ENCODE measurements at places on chromosomes 1 and 21. TPM values are rescaled to one million over a fixed set of nuclear protein-coding genes. Genes with fewer than 3 reads are reported as not detected.
A peak's percentile ranks its signal among the peaks of the same experiment; 100 is the strongest.

DNA sequence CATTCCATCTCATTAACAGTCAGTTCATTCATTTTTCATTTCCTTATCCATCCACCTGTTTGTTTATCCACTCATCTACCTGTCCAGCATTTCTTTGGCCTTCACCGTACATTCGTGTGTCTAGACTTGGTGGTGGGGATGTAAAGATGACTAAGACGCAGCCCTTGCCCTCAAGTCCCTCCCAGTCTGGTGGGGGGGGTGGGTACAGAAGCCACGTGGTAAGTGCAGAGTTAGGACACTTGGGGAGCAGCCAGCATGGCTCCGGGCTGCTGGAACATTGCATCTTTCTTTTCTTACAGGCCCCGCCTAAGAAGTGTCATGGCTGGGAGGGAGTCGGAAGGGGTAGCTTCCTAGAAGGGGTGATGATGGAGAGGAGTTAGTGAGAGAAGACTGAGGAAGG, 17.2 kb downstream of the KIF26B start:
- DNase-seq: no peak
- H3K4me1 ChIP-seq: no peaks in the 10 kb centered on the region
- no peaks in the 10 kb centered on the region for H3K27me3 ChIP-seq
- no peak overlapping the region for H3K27ac ChIP-seq

The GPX7 gene
- 3.1 TPM for total RNA-seq

DNA sequence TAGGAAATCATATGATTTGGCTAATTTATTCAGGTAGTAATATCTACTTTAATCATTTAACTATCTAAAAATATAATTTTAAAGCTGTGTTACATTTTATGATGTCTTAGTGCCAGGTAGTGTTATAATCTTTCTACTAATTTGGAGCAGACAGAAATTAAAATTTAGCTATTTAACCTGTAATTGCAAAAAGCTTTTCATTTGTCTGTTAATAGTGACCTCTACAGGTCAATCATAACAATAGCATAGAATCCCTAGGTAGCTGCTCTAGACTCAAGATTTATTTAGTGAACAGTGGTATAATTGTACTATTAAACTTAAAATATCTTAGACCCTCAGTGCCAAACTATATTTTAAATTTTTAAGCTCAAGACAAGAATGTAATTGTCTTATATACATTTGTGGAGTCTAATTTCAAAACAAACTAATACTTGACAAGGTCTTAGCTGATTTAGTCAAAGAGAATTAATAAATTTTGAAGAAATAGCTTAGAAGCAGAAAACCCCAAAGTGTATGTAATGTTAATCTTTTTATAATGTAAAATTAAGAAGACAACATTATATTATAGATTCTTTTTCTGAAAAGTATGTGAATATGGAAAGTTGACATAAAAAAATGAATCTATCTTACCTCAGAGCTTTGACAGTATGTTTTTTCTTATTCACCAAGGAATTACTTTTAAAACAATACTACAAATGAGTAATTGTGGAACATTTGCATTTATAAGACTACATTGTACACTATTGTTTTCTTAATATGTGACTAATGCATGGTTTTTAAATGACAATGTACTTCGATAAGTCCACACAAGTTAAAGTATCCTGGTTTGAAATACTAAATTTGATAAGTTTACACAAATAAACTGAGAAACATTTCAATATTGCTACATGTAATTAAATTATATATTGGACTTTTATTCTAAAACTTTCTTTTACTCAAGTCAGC, 64.1 kb upstream of the RNPC3 start:
- no peaks in the 10 kb centered on the region for H3K4me1 ChIP-seq
- H3K36me3 ChIP-seq: no peaks in the 10 kb centered on the region
- DNase-seq: peak; percentile 16
- H3K27ac ChIP-seq: no peak overlapping the region
- H3K27me3 ChIP-seq: no peaks in the 10 kb centered on the region
- no peak overlapping the region for H3K4me3 ChIP-seq

GRCh38 chr21:16550917-16551741, 821.3 kb downstream of the USP25 start:
- H3K27me3 ChIP-seq: no peaks in the 10 kb centered on the region
- H3K4me1 ChIP-seq: peaks cover 2% of the 10 kb centered on the region
- H3K4me3 ChIP-seq: no peak overlapping the region
- H3K27ac ChIP-seq: no peak overlapping the region
- no peaks in the 10 kb centered on the region for H3K36me3 ChIP-seq
- DNase-seq: no peak

GRCh38 chr1:38015978-38016725, 3.6 kb downstream of the UTP11 start:
- H3K27me3 ChIP-seq: no peaks in the 10 kb centered on the region
- H3K36me3 ChIP-seq: peaks cover 21% of the 10 kb centered on the region
- DNase-seq: peak; percentile 35

The CPT2 gene
- total RNA-seq: 14.2 TPM

- H3K36me3 ChIP-seq: peaks cover 53% of the 10 kb centered on the region
- H3K4me1 ChIP-seq: no peaks in the 10 kb centered on the region
- H3K27ac ChIP-seq: no peak overlapping the region
Observed at GRCh38 chr21:46362946-46363345, 39.0 kb downstream of the PCNT start.

The KCNK1 gene
- total RNA-seq: 0.90 TPM

- no peaks in the 10 kb centered on the region for H3K27me3 ChIP-seq
- no peak overlapping the region for H3K4me3 ChIP-seq
- peaks cover 4% of the 10 kb centered on the region for H3K36me3 ChIP-seq
- H3K4me1 ChIP-seq: no peaks in the 10 kb centered on the region
Observed at GRCh38 chr1:88791192-88791591, 100.2 kb downstream of the GTF2B start.

- no peak for DNase-seq
- no peak overlapping the region for H3K27ac ChIP-seq
- no peaks in the 10 kb centered on the region for H3K36me3 ChIP-seq
Observed at GRCh38 chr1:177035586-177035985, 128.9 kb downstream of the ASTN1 start.

DNA sequence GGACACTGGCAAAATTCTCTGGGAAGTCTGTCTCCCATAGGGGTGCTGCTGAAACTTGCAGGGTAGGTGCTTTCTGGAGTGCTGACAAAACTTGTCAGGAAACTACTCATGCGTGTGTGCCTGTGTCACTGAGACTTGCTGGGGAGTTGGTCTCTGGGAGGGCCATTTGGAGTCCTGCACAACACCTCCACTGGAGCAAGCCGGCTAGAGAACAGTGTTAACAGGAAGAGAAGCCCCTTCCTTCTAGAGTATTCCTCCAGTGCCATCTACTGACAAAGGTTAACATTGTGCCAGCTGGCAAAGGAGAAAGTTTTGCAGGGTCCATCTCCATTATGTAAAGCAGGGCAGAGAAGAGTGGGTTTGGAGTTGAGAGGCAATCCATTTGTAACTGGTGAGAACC, 30.0 kb downstream of the ZMYM4 start:
- no peak overlapping the region for H3K4me3 ChIP-seq
- no peak overlapping the region for H3K27ac ChIP-seq
- peak; percentile 36 for DNase-seq
- H3K36me3 ChIP-seq: peaks cover 13% of the 10 kb centered on the region
- no peaks in the 10 kb centered on the region for H3K27me3 ChIP-seq

GRCh38 chr1:43069461-43070050, 102.5 kb downstream of the EBNA1BP2 start:
- H3K27me3 ChIP-seq: 0 out of 2 replicates have a peak, but pooled peaks cover 1% of the 10 kb centered on the region
- no peak overlapping the region for H3K27ac ChIP-seq
- no peaks in the 10 kb centered on the region for H3K36me3 ChIP-seq
- DNase-seq: no peak

- no peak overlapping the region for H3K4me3 ChIP-seq
- H3K4me1 ChIP-seq: 0 out of 2 replicates have a peak, but pooled peaks cover 2% of the 10 kb centered on the region
- H3K36me3 ChIP-seq: no peaks in the 10 kb centered on the region
- no peak overlapping the region for H3K27ac ChIP-seq
- no peak for DNase-seq
Observed at GRCh38 chr1:241645199-241645598, 5.0 kb upstream of the CHML start.

DNA sequence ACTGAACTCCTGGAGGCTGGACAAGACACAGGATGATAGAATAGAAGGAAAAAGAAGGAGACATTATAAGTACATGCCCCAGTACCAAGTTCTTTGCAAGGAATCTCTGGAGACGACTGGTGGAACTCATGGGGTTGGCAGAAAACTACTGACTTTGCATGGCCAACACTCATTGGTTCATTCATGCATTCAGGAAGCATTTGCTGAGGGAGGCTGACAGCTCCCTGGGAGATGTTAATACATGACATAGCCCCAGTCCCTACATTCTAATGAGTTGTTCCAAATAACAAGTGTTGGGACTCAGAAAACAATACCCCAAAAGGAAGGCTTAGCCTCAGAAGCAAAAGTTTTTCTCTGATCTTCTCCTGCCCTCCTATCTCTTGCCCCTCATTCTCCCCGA, 172.8 kb upstream of the IRF2BP2 start:
- peaks cover 34% of the 10 kb centered on the region for H3K27me3 ChIP-seq
- H3K27ac ChIP-seq: no peak overlapping the region
- no peak overlapping the region for H3K4me3 ChIP-seq
- no peaks in the 10 kb centered on the region for H3K36me3 ChIP-seq

GRCh38 chr1:219761208-219761860, 148.4 kb upstream of the ZC3H11B start:
- no peaks in the 10 kb centered on the region for H3K4me1 ChIP-seq
- H3K27ac ChIP-seq: no peak overlapping the region
- H3K27me3 ChIP-seq: no peaks in the 10 kb centered on the region
- H3K4me3 ChIP-seq: no peak overlapping the region
- DNase-seq: no peak

DNA sequence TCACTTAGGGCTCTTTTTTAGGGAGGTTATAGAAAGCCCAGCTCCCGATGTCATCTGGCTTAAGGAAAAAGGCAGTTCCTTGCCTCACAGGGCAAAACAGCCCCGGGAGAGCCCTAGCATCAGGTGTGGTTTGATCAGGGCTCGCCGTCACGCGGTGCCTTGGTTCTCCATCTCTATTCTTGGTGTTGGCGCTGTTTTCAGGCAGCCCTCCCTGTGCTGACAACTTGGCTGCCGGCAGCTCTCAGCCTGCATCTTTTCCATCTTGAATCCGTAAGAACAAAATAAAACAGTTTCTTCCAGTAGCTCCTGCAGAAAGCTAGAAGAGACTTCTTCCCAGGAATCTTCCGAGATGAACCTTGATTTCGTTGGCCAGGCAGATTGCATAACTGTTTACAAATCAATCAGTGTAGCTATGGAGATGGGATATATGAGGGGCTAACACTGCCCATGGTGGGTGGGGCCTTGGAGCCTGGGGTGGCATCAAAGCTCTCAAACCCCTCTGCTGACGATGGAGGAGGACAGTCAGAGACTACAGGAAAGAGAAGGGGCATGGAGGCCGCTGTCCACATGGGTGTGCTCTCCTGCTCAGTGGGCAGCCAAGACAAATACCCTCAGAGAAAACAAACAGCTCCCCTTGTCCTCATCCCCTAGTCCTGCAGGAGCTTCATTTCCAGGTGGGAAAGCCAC, 370.7 kb upstream of the C1orf174 start:
- no peak for DNase-seq
- no peaks in the 10 kb centered on the region for H3K36me3 ChIP-seq
- H3K4me3 ChIP-seq: no peak overlapping the region
- H3K4me1 ChIP-seq: no peaks in the 10 kb centered on the region
- no peak overlapping the region for H3K27ac ChIP-seq

The CLCA4 gene
- total RNA-seq: not detected

GRCh38 chr21:34724131-34724856, 55.5 kb downstream of the CLIC6 start:
- H3K4me1 ChIP-seq: peaks cover 4% of the 10 kb centered on the region
- no peak overlapping the region for H3K27ac ChIP-seq
- peaks cover 38% of the 10 kb centered on the region for H3K27me3 ChIP-seq
- no peak for DNase-seq
- no peaks in the 10 kb centered on the region for H3K36me3 ChIP-seq
- H3K4me3 ChIP-seq: no peak overlapping the region

GRCh38 chr1:108503062-108503733, 53.1 kb downstream of the NBPF6 start:
- H3K27ac ChIP-seq: no peak overlapping the region
- peak; percentile 58 for DNase-seq
- peaks cover 7% of the 10 kb centered on the region for H3K4me1 ChIP-seq
- no peak overlapping the region for H3K4me3 ChIP-seq
- no peaks in the 10 kb centered on the region for H3K27me3 ChIP-seq

The CFHR1 gene
- not detected for total RNA-seq

The PLPP3 gene
- total RNA-seq: 46.4 TPM

GRCh38 chr1:47536646-47537118, 98.8 kb downstream of the FOXD2 start:
- H3K4me3 ChIP-seq: no peak overlapping the region
- H3K27me3 ChIP-seq: peaks cover 21% of the 10 kb centered on the region
- H3K27ac ChIP-seq: no peak overlapping the region
- DNase-seq: no peak

- H3K27ac ChIP-seq: peak overlapping the region; percentile 82
- no peak overlapping the region for H3K4me3 ChIP-seq
- no peaks in the 10 kb centered on the region for H3K27me3 ChIP-seq
- no peak for DNase-seq
Observed at GRCh38 chr1:155967341-155968050, 10.9 kb downstream of the ARHGEF2 start.

DNA sequence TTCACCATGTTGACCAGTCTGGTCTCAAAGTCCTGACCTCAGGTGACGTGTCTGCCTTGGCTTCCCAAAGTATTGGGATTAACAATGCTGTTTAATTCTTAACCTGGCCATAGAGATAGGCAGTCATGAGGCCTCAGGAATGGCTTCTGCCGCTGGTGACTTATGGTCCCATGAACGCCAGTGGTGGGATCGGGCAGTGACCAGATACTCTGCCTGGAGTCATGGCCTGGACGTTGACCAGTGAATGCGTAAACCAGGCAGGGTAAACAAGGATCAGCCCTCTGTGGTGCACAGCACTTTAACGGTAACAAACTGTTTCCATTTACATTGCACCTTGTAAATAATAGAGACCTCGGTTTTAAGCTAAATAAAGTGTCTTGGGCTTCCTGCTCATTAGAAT, 23.0 kb downstream of the MTARC1 start:
- H3K27me3 ChIP-seq: peaks cover 5% of the 10 kb centered on the region
- no peak for DNase-seq
- H3K4me1 ChIP-seq: peaks cover 1% of the 10 kb centered on the region
- H3K36me3 ChIP-seq: no peaks in the 10 kb centered on the region

DNA sequence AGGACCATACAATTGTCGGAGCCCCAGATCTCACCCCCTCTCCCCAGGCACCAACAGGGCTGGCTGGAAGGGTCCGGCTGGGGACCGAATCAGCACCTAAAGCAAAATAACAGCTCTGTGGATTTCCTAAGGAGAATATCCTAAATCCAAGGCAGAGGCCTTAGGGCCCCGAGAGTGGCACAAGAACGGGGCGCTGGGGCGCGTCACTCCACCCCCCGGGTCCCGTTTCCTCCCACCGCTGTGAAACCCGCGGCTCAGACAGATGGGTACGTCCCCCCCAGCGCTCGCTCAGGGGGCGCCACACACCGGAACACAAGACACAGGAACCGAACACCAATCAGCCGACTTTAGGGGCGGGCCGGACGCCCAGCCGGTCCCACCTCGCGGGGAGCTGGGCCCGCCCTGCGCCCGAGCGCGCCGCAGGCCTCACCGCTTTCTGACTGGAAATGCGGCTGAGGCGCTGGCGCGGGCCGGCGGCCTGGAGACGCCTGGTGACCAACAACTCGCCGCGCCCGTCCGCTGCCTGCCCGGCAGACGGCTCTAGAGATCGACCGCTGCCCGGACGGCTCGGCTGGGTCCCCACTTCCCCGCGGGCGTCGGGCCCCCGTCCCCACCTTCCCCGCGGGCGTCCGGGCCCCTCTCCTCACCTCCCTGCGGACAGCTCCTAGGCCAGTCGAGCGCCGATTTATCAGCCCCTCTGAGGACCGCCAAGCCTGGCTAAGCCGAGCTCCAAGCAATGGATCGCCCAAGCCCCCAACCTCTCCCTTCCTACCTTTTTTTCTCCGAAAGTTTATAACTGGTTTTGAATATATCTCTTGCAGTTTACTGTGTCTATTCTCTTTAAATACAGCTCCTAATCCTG, at the start of gene HFM1:
TSS of gene HFM1 (minus strand) at position 687 of the 862 bp plus-strand sequence. CDS start 3,755 bp downstream, outside the sequence.
- DNase-seq: peak; percentile 69
- H3K36me3 ChIP-seq: no peaks in the 10 kb centered on the region
- no peak within 1 kb of the TSS for H3K27ac ChIP-seq
- no peaks in the 10 kb centered on the region for H3K4me1 ChIP-seq
- peak within 1 kb of the TSS; percentile 52 for H3K4me3 ChIP-seq
